ENCODE measurements at places on chromosomes 13 and 19. TPM values are rescaled to one million over a fixed set of nuclear protein-coding genes. Genes with fewer than 3 reads are reported as not detected.

Gene SCN1B
- 0.28 TPM for total RNA-seq

DNA sequence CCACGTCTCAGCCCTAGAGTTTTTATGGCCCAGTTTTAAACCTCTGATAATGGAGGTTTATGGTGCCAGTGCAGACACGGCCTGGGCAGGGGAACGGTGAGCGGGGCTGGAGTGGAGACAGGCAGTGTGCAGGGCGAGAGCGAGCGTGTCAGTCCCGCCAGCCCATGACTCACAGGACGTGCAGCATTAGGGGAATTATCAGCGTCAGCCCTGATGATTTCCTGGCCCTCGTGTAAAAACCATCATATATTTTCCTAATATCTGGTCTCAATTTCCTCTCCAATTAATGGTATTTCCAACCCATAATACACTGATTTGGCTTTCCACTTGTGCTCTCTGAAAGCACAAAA is 104.6 kb upstream of the VSTM2B start:
- H3K4me3 ChIP-seq, result no peak overlapping the region
- DNase-seq, result no peak
- no peaks in the 10 kb centered on the region for H3K4me1 ChIP-seq
- no peak overlapping the region for H3K27ac ChIP-seq
- H3K36me3 ChIP-seq, result no peaks in the 10 kb centered on the region
- no peaks in the 10 kb centered on the region for H3K27me3 ChIP-seq

DNA sequence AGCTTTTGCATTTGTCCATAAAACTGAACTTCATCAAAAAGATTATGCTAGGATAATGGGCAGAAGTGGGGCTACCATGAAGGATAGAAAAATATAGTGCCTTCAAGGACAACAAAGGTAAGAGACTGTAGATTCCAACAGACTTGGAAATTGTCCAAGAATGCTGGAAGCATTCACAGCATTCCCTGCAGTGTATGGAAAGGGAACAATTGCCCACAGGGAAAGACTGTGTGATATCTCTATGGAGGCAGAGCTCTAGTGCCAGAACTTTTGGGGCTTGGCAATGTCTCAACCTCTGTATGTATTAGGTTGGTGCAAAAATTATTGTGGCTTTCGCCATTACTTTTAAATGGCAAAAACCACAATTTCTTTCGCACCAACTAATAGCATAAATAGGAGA is 1598.8 kb upstream of the MIR17HG start:
- no peak for DNase-seq
- H3K27me3 ChIP-seq, result no peaks in the 10 kb centered on the region
- no peak overlapping the region for H3K27ac ChIP-seq
- H3K36me3 ChIP-seq, result no peaks in the 10 kb centered on the region

Gene MAP4K1
- total RNA-seq, result 24.6 TPM

Gene SETDB2
- 15.5 TPM for total RNA-seq

- DNase-seq, result no peak
- H3K27ac ChIP-seq, result no peak overlapping the region
- peaks cover 40% of the 10 kb centered on the region for H3K36me3 ChIP-seq
- H3K4me1 ChIP-seq, result no peaks in the 10 kb centered on the region
Observed at GRCh38 chr19:42412227-42412626, 15.0 kb downstream of the LIPE start.

Gene NKPD1
- total RNA-seq, result 0.14 TPM

Gene ETHE1
- 32.3 TPM for total RNA-seq
